ENCODE measurements at places on chromosomes 3 and 15. TPM values are rescaled to one million over a fixed set of nuclear protein-coding genes. Genes with fewer than 3 reads are reported as not detected.

GRCh38 chr3:50433954-50434353, 69.5 kb downstream of the CACNA2D2 start:
- no peak overlapping the region for H3K27ac ChIP-seq
- DNase-seq = no peak
- no peaks in the 10 kb centered on the region for H3K27me3 ChIP-seq
- H3K4me1 ChIP-seq = no peaks in the 10 kb centered on the region

- H3K4me1 ChIP-seq = peaks cover 74% of the 10 kb centered on the region
- no peak overlapping the region for H3K4me3 ChIP-seq
- H3K36me3 ChIP-seq = no peaks in the 10 kb centered on the region
- no peaks in the 10 kb centered on the region for H3K27me3 ChIP-seq
- no peak for DNase-seq
These were observed 41.1 kb downstream of the TSC22D2 start for GRCh38 chr3:150449169-150449721.

DNA sequence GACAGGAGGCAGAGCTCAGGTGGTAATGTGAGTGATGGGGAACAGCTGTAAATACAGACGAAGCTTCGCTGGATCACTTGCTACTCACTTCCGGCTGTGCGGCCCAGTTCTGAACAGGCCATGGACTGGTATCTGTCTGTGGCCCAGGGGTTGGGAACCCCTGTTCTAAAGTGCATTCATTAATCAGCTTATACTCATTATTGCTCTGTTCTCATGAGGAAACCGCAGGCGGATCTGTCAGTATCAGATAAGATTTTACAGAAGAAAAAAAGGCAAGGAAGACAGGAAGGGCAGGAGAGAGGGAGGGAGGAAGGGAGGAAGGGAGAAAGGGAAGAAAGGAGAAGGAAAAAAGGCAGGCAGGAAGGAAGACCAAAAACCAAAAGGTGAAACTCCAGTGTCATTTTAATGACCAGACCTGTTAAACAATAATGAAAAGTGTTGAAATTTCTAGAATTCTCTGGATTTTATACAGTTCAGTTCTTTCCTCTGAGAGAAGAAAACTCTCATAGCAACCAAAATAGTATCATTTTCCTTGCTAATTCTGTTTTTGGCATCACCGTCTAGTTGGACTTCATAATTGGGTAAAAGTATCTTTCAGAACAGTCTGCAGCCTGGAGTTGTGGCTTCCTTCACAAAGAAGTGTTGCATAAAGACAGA, 128.0 kb upstream of the PROK2 start:
- peaks cover 37% of the 10 kb centered on the region for H3K27me3 ChIP-seq
- H3K36me3 ChIP-seq = no peaks in the 10 kb centered on the region
- no peak overlapping the region for H3K27ac ChIP-seq
- DNase-seq = no peak
- no peak overlapping the region for H3K4me3 ChIP-seq

DNA sequence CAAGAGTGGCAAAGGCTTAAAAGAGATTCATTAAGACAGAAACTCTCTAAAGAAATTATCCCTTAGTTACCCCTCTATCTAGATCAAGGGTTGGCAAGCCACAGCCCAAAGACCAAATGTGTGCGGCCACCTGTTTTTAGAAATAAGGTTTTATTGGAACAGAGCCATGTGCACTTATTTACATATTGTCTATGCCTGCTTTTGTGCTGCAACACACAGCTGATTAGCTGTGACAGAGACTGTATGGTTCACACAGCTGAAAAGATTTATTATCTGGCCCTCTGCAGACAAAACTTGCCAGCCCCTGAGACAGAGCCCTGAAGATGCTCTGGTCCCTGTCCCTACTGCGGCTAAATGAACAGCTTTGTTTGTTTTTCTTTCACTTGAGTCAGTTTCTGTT, 88.1 kb downstream of the ADAMTS9 start:
- peaks cover 68% of the 10 kb centered on the region for H3K36me3 ChIP-seq
- H3K27me3 ChIP-seq = no peaks in the 10 kb centered on the region
- H3K4me1 ChIP-seq = peaks cover 16% of the 10 kb centered on the region

DNA sequence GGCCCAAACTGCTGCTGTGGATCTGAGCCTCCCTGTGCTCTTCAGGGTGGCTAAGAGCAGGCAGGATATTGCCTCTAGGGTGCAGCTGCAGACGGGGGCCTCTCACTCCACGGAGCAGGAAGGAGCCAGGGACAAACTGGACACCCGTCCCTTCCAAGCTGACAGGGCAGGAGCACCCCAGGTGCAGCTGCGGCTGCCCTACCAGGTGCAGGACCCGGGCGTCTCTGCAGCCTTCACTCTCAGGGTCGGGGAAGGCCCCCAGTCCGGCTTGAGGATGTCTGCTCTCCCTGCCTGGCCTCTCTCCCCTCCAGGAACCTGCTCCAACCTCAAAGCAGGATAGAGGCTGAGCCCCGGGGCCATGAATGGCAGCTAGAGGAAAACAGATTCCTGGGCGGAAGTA, 1554.9 kb upstream of the CADM2 start:
- no peaks in the 10 kb centered on the region for H3K36me3 ChIP-seq

- no peak overlapping the region for H3K4me3 ChIP-seq
- peaks cover 16% of the 10 kb centered on the region for H3K4me1 ChIP-seq
- H3K27me3 ChIP-seq = no peaks in the 10 kb centered on the region
These were observed 142.5 kb downstream of the KLF13 start for GRCh38 chr15:31468911-31469785.

DNA sequence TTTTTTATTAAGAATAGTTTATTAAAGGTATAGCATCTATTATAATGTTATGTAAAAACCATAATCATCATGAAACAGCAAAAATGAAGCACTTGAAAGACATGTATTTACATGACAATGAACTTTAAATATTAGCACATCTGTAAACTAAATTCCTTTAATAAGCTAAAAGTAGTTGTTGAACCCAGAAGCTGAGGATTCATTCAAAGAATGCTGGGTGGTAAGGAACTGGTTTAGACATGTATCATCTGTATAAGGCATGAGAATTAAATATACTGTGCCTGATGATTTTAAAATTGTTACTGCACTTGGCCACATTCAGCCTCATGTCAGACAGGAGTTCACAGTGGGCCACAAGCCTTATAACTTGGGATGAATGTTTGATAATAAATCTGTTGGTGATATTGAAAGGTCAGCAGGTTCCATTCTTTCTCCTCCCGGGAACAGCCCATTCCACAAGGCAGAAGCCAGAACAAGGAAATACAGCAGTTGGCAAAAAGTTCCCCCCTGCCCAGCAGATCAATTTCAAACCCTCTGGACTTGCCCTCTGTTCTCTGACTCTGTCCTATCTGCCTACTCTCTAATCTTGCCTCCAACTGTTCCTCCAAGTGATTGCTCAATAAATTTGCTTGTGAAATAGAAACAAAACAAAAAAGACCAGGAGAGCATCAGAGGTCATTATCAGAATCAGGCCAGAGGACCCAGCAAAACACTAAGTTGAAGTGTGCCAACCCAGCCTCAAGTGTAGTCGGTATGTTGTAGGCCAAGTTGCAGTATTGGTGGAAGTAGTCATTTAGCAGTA, 49.8 kb upstream of the TEX264 start:
- no peak for DNase-seq
- peaks cover 34% of the 10 kb centered on the region for H3K4me1 ChIP-seq
- H3K4me3 ChIP-seq = no peak overlapping the region

GRCh38 chr15:78716651-78717050, 75.6 kb upstream of the CHRNB4 start:
- H3K4me3 ChIP-seq = no peak overlapping the region
- peaks cover 30% of the 10 kb centered on the region for H3K27me3 ChIP-seq
- no peaks in the 10 kb centered on the region for H3K4me1 ChIP-seq
- DNase-seq = no peak

GRCh38 chr15:25173241-25174028, 218.6 kb downstream of the SNRPN start:
- H3K27me3 ChIP-seq = no peaks in the 10 kb centered on the region
- H3K4me1 ChIP-seq = no peaks in the 10 kb centered on the region
- no peak overlapping the region for H3K4me3 ChIP-seq
- no peak overlapping the region for H3K27ac ChIP-seq

DNA sequence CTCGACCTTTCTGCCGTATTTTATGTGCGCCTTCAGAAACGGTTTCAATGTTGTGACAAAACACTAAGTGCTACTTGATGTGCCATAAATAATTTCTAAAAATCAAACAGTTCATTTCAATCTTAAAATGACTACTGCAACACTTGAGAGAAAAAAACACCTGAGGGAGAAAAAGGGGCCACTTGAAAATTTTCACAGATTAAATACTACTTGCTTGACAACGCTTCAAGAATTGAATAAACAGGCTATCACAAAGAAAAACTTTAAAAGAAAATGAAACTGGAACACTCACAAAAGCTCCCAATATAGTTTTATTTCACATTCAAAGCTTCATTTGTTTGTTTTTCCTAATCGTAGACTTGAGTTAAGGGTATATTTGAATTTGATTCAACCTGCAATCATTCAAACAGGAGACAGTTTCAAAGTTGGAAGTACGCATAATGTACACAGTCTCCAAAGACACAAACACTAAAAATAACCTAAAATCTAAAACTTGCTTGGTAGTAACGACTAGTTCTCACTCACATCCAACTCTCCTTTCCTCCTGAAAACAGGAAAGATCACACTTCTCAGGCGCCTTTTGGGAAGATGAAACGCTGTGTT, 380.7 kb downstream of the ERC2 start:
- no peaks in the 10 kb centered on the region for H3K27me3 ChIP-seq
- no peaks in the 10 kb centered on the region for H3K36me3 ChIP-seq
- no peaks in the 10 kb centered on the region for H3K4me1 ChIP-seq
- no peak overlapping the region for H3K27ac ChIP-seq
- no peak for DNase-seq

GRCh38 chr15:100112061-100112420, 229.7 kb downstream of the ADAMTS17 start:
- no peak for DNase-seq
- H3K27ac ChIP-seq = peak overlapping the region; percentile 96

DNA sequence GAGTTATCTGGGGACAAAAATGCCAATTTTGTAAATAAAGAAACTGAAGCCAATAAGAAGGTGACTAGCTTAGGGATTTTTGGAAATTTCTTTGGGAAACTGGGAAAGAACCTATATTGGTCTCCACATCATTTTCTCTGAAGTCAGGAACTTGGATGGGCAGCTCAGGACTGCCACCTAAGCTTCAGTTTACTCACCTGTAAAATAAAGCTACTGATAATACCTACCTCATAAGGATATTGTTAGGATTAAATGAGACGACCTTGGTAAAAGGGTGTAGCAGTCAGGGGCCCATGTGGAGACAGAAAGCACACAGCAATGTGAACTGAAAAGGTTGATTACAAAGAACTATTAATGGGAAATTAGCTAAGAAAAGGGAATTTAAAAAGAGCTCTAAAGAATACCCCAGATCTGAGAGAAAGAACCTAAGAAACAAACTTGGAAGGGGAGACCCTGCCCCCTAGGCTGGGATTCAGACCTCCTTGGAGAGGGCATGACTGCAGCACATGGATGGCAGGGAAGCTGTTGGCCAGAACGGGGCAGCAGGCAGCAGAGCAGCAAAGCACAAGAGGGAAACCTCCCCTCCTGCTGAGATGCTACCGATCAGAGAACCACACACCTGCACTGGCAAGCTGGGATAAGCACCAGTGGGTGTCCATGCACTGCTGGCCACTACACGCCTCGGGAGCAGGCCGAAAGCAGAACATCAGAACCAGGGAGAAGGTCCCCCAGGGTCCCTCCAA, 83.7 kb upstream of the THBS1 start:
- no peak for DNase-seq
- H3K36me3 ChIP-seq = no peaks in the 10 kb centered on the region
- no peaks in the 10 kb centered on the region for H3K27me3 ChIP-seq
- H3K4me1 ChIP-seq = peaks cover 38% of the 10 kb centered on the region
- H3K27ac ChIP-seq = peak overlapping the region; percentile 11
- H3K4me3 ChIP-seq = no peak overlapping the region

- H3K4me1 ChIP-seq = peaks cover 100% of the 10 kb centered on the region
- DNase-seq = peak; percentile 64
- peak overlapping the region; percentile 46 for H3K4me3 ChIP-seq
- H3K36me3 ChIP-seq = no peaks in the 10 kb centered on the region
These were observed 12.9 kb downstream of the HEG1 start for GRCh38 chr3:125042725-125043406.

DNA sequence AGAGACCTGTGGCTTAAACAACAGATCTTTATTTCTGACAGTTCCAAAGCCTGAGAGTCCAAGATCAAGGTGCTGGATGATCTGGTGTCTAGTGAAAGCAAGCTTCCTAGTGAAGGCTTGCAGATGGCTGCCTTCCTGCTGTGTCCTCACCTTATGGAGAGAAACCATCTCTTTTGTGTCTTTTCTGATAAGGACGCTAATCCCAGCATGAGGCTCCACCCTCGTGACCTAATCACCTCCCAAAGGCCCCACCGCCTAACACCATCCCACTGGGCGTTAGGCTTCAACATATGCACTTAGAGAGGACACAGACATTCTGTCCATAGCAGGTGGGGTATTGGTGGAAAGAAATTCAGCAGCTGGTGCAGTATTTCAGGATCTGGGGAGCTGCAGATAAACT, 19.8 kb upstream of the LYSMD4 start:
- no peak for DNase-seq
- H3K36me3 ChIP-seq = no peaks in the 10 kb centered on the region
- no peak overlapping the region for H3K4me3 ChIP-seq
- no peak overlapping the region for H3K27ac ChIP-seq
- peaks cover 4% of the 10 kb centered on the region for H3K4me1 ChIP-seq

GRCh38 chr3:56758539-56758981, 43.2 kb downstream of the ARHGEF3 start:
- H3K4me3 ChIP-seq = no peak overlapping the region
- no peaks in the 10 kb centered on the region for H3K27me3 ChIP-seq
- peak overlapping the region; percentile 25 for H3K27ac ChIP-seq

DNA sequence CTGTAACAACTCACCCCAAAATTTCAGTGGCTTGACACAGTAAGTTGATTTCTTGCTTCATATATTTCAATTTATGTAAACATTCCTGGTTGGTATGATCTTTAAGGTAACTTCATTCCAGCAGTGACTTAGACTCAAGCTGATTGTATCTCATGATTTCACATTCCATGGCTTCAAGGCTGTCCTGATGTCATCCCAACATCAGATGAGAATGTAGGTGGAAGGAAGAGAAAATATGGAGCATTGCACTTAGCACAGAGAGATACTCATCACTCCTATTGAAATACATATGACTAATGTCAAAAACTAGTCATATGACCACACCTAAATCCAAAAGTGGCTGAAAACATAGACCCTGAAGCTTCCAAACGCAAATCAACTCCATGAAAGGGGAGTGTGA, 793.8 kb downstream of the TBL1XR1 start:
- H3K4me1 ChIP-seq = no peaks in the 10 kb centered on the region
- no peak overlapping the region for H3K27ac ChIP-seq
- H3K4me3 ChIP-seq = no peak overlapping the region
- DNase-seq = no peak

DNA sequence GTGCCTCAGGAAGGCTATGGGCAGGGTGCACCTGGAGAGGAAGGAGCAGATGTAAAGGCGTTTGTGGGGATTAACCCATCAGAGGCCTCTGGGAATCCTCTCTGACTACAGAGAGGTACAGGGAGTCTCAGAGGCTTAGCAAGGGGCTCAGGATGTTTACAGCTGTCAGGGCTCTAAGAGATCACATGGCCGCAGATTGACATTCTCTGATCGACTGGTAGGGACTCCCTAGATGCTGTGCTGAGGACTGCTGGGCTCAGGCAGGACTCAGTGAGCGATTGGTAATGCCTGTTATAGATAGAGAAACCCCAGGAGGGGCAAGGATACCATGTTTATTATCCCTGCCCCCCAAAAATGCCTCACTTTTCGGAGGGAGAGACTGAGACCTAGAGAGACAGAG, 103.5 kb downstream of the CORO2B start:
- DNase-seq = no peak
- peaks cover 15% of the 10 kb centered on the region for H3K4me1 ChIP-seq
- H3K27me3 ChIP-seq = no peaks in the 10 kb centered on the region
- H3K36me3 ChIP-seq = no peaks in the 10 kb centered on the region

Gene MYO5C
- 2.9 TPM for total RNA-seq

Gene IRAK2
- 2.0 TPM for total RNA-seq

Gene TIPARP
- 27.2 TPM for total RNA-seq

Gene GHSR
- total RNA-seq = not detected

Gene GOLGA8T
- 0.47 TPM for total RNA-seq

Gene GRAMD2A
- not detected for total RNA-seq

Gene TRIM42
- total RNA-seq = not detected
